ENCODE measurements at places on chromosomes 2 and 18.

DNA sequence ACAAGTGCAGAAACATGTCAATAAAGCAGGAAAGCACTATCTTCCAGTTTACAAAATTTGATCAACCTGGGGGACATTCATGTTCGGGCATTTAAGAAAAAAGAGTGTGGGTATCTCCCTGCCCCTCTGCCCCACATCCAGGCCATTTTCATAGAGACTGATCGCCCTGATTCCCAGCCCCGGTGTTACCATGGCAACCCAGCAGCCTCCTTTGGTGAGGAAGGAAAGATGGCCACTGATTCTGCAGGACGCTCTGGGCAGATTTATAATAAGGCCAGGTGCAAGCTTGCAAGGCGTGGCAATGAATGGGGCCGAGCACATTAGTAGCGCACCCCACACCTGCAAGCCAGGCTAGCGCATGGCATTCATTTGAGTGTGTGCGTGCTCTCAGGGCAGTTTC lies 36.7 kb upstream of the ARL4C start:
- no peak for DNase-seq

GRCh38 chr2:54228945-54229344 lies 27.1 kb downstream of the TSPYL6 start:
- no peak for DNase-seq

DNA sequence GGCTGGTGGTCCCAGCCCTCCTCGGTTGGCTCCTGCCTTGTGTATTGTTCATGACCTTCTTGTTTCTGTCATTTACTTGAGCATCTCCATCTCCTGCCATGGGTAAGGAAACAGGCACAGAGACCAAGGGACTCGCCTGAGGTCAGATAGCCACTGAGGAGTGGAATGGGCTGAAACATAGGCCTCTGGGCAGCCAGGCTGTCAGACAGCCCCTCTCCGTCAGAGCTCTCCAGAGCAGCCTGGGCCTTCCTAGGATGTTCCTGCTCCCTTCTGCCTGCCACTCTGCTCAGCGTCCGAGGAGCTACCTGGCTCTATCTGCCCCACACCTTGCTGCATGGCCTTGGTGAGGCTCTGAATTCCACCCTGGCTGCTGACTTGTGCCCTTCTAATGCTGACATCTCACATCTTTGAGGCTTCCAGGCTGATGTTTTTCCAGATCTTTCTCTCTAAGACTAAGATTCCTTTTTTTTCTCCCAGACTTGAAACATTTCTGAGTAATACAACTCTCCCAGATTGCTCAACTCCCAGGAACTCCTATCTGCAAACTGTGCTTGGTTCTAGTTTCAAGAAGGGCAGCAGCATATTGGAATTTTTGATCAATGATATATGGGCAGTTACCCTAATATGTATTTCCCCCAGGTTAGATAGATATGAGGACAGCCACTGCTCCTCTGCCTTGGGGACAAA lies 67.7 kb downstream of the MCFD2 start:
- DNase-seq = no peak

DNA sequence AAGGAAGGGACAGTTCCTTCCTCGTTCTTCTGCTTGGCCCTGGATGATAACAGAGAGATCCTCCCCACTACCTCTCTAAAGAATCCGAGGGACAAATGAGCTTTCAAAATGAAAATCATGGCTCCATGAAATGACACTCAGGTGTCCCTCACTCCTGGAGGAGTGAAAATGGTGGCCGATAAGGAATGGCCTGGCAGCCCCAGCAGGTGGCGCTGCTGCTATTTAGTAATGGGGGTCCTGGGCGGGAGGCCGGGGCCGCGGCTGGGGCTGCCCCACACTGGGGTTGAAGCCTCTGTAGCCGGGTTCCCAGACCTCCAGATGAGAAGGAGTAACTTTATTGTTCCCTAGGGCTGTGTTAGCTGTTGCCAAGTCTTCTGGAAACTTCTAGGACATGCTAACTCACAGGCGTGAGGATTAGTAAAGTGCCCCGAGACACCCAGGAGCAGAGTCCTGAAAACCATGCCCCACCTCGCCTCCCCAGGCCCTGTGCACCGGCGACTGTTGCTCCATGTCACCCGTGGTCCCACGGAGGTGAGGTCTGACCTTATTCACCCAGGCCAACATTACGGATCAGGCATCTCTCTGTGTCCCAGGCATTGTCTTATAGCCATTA lies 138.0 kb downstream of the CTIF start:
- DNase-seq = peak; percentile 48

- peak; percentile 7 for DNase-seq
Measured at GRCh38 chr2:174634130-174635014, 36.8 kb upstream of the WIPF1 start.

DNA sequence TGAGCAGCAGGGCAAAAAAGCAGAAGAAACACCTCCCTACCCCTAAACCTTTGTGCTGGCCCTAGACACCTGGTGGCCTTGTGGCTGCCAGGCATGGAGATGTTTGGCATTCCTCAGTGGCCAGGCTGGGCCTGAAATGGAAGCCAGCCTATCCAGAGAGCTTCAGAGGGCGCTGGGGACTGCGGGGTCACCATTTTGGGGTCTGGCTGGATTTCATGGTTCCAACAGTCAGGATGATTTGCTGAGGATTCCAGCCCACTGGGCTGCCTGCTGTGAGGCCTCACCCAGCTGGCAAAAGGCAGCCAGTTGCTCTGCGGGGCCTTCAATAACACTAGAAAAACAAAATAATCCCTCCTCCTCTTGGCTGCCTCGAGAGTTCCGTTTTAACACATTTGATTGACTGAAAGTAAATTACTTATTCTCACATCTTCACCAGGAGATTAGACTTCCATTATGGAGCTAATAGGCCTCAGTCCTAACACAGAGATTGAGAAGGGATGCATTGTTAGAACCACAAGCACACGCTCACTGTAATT lies 154.1 kb downstream of the EN1 start:
- DNase-seq = no peak

Data from effector CD8-positive, alpha-beta T cell (primary cell).